GM04504 (cell line): ENCODE measurements at places on chromosomes 13 and 19.

DNA sequence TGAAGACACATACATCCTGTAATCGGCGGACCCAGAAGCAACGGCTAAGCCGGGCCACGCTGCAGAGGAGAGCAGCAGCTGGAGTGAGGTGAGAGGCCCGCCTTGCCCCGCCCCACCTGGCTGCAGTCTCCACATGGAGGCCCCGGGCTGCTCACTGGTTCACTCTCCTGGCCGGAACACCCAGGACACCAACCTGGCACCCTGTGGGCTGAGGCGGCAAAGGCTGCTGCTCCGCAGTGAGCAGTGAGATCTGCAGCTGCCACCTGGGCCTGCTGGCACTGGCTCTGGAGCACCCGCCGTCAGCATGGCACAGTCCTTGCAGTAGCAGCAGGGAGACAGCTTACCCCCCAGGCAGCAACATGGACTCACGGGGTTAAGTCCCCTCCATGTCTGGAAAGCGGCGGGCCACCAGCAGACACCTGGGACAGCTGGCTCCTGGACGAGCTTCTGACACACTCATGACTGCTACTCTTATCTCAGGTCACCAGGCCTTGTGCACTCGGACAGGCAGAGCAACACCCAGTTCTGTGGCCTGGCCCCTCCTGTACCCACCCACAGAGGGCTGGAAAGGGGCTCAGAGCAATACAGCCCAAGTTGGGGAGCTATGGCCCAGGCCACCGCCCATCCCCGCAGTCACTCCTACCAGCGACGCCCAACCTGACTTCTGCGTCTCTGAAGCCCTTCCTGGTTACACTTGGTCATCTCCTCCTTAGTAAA, 13.2 kb upstream of the KPTN start:
- DNase-seq: no peak

GRCh38 chr19:51789061-51789795, 5.7 kb upstream of the FPR3 start:
- no peak for DNase-seq

DNA sequence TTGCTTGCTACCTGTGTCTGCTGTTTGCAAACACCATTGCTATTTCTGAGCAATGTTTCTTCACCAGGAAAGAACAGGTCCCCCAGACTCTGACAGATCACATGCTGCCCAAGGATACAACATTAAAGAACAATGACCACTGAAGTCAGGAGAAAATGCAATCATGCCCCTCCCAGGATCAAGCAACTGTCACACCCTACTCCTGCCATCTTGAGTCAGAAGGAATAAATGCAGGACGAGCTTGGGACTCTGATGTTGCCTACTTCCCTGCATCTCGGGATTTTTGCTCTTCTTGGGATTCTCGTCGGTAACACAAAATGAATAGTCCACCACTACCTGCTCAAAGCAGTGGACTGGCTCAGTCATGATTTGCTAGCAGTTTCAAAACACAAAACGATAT, 490.6 kb downstream of the COG6 start:
- no peak for DNase-seq

GRCh38 chr19:10510301-10510802, 6.9 kb downstream of the S1PR5 start:
- DNase-seq: no peak

GRCh38 chr19:55305983-55306562, 19.1 kb downstream of the TMEM150B start:
- DNase-seq: no peak
